NCI-H1092 (cell line): ENCODE measurements at places on chromosomes 4 and X.

DNA sequence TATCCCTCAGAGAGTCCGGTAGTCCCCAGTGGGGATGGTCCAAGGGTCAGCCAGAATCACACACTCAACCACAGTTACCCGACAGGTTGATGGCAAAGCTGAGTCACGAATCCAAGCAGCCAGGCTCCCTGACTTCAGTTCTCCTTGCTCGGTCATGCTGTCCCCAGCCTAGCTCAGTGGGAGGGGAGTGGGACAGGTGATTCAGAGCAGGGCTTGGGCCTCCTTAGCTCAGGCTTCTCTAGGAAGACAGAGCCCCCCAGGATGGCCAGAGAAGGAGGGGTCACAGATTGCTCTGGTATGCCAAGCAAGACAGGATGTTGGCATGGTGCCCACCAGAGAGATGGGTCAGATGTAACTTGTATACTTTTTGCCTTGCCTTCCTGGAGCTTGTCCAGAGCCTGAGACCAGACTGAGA is 66.5 kb downstream of the EFNB1 start:
- DNase-seq: no peak

- no peak for DNase-seq
These were observed 3.2 kb upstream of the XKRX start for GRCh38 chrX:100931925-100932285.

DNA sequence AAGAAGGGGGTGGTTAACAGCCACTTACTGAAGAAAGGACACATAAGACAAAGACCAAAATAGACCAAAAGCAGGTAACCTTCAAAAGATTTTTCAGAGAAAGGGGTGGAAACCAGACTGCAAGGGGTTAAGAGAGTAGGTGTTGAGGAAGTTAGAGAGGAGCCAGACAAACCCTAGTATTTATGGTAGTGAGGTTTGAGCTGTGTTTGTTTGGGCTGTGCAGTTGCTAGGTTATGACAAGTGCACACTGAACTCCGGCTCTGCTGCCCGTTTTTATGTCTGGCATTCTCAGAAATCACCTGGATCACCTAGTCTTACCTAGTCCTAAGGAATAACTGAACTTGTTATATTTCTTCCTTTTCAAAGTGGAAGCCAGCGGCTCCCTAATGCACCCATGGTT is 22.9 kb upstream of the G3BP2 start:
- no peak for DNase-seq

DNA sequence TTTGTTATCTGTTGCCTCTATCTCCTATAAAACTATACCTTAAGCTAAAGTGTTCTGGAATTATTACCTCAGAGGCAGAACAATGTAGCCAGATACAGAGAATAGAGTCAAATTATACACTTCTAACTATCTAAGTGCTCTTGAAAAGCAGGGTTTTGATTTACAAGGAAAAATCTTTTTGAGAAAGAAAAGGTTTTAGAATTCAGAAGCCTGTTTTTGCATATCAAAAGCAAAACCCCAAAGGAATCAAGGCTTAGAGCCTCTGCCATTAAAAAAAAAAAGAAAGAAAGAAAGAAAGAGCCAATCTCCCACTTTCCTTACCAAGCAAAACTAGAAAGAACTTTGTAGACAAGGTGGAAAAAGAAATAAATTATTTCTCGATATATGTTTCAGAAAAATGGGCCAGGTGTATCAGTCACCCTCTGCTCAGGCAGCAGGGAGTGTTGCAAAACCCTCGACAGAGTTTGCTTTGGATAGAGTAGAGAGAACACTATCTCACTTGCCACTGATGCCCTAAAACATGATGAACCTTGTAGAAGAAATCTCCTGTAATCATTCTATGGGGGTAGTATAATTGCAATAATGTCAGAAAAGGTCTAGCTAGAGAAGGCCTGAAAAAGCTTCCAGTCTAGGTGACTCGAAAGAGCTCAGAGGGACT is 318.3 kb downstream of the PCDH10 start:
- no peak for DNase-seq

- no peak for DNase-seq
These were observed 73.5 kb upstream of the CAMK2D start for GRCh38 chr4:113835005-113835404.

GRCh38 chr4:41701983-41702382 is 46.5 kb downstream of the PHOX2B start:
- no peak for DNase-seq

- no peak for DNase-seq
These were observed 284.5 kb downstream of the GASK1B start for GRCh38 chr4:157888281-157888680.

DNA sequence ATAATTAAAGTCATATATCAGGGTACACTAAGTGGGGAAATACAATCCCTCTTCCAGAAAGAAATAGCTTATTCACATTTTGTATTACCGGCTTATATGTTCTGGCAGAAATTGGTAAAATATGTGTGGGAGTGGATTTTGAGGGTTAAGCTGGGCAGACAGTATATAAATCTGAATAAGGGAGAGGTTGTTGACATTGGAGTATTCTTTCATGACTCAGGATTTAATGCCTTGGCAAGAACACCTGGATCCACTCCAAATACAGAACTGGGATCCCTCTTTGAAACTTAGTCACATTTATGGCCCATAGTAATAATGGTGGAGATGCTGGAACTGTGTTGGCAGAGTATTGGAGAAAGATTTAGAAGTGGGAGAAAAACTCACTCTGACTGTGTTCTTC is 54.3 kb upstream of the TET2 start:
- no peak for DNase-seq

DNA sequence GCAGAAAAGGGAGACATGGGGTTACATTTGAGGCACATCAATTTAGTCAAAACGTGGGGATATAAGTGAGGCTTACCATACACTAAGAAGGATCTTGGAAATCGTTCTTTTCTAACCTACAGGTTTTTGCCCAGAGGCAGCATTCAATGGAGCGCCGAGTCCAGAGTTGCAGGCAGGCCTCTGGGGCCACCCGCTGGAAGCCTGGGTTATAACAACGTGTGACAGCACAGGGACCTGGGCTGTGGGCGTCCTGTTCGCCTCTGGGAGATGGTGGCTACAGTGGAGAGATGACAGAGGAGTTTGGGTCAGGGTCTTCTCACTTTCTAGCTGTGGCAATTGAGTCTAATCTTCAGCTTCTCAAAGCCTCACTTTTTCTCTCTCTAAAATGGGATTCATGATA is 53.9 kb downstream of the ENPP6 start:
- no peak for DNase-seq

DNA sequence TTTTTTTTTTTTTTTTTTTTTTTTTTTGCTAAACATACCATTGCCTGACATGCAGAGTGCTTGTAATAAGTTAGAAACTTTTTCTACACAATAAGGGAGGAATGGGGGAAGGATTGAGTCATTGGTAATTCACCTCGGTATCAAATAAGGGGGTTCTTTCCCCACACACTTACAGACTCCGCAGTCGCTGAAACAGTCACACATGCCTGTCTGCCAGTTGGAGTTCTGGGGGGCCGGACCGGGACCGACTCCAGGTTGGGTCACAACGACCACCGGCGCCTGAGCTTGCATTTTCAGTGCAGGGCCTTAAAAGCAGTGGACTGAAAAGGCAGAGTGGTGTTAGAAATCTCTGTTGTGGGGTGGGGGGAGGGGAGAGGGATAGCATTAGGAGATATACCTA is 6.9 kb downstream of the PLAC8 start:
- no peak for DNase-seq

- DNase-seq: peak; percentile 27
These were observed 62.2 kb upstream of the PRPS1 start for GRCh38 chrX:107565931-107566603.

DNA sequence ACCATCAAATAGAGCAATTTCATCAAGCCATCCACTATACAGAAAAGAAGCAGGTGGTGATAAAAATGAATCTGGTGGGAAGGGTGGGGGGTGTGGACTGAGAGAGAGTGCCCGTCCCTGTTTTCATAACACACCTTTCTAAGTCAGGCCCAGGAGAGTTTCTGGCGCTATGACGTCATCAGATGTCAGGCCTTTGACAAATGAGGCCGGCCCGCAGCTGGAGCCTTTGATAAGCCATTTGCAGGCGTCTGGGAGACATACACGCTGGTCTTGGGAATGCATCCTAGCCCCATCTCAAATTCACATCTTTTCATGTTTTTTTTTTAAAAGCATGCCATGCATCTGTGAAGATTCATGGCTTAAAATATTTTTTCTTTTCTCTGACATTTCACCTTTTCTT is 404.5 kb downstream of the BCOR start:
- no peak for DNase-seq

DNA sequence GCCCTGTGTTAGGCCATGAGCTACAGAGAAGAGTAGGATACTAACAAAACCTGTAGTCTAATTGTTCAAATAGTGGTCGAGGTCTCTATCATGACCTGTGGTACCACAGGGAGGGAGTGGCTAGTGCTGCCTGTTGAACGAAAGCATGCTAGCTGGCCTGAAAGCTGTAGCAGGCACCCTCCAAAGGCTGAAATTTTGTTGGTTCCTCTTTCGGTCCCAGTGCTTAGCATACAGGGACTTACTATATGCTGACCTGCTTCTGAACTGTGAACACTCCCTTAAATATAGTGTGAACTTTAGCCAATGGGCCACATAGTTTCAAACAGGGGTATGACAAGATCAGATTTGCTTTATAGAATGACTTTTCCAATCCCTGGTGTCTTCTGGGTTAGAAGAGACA is 113.4 kb downstream of the PJA1 start:
- no peak for DNase-seq
